K562 (cell line): ENCODE measurements at places on chromosomes 1 and 21. TPM values are rescaled to one million over a fixed set of nuclear protein-coding genes. Genes with fewer than 3 reads are reported as not detected.

Gene AMY1B
- polyA plus RNA-seq, result not detected in 2 replicates

Gene DNASE2B
- not detected in 2 replicates for polyA plus RNA-seq

Gene LCE1C
- polyA plus RNA-seq, result not detected in 2 replicates

Gene OR6K3
- 0.20 TPM in 1 of 2 replicates, not detected in the other for polyA plus RNA-seq

Gene HSF2BP
- 0.53 and 0.57 TPM in 2 replicates for polyA plus RNA-seq

- no peak for DNase-seq
- H3K27ac ChIP-seq, result peak overlapping the region; percentile 51; the same call in 2 of the 3 replicates
- H3K27me3 ChIP-seq, result no peaks in the 10 kb centered on the region
- H3K4me3 ChIP-seq, result no peak overlapping the region
- H3K4me1 ChIP-seq, result peaks cover 5% of the 10 kb centered on the region; the same call in 1 of the 2 replicates
Measured at GRCh38 chr1:224080115-224080774, 33.7 kb upstream of the FBXO28 start.

GRCh38 chr1:2541619-2542245 lies 11.7 kb upstream of the HES5 start:
- H3K4me3 ChIP-seq, result no peak overlapping the region
- H3K27ac ChIP-seq, result peak overlapping the region; percentile 63
- peaks cover 86% of the 10 kb centered on the region for H3K4me1 ChIP-seq
- DNase-seq, result peak; percentile 82
- H3K36me3 ChIP-seq, result no peaks in the 10 kb centered on the region
- peaks cover 16% of the 10 kb centered on the region for H3K27me3 ChIP-seq

Gene CNTN2
- not detected in 2 replicates for polyA plus RNA-seq

DNA sequence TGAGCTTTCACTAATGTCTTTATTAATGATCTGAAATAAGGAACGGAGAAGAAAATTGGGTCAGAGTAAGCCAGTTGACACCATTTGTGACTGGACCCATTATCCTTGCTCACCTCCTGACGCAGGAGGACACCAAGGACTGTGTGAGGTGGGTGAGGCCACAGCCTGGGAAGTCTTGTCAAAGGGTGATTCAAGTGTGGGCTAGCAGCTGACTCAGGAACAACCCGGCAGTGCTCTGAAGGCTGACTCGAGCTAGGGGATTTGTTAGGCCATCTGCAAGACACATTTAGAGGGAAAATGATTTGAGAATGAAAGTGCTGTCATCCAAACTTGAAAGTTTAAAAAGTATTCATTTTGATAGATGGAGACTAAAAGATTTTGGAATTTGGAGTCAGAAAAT lies 21.2 kb downstream of the PRRX1 start:
- H3K27ac ChIP-seq, result no peak overlapping the region
- no peaks in the 10 kb centered on the region for H3K27me3 ChIP-seq
- no peaks in the 10 kb centered on the region for H3K36me3 ChIP-seq
- H3K4me1 ChIP-seq, result no peaks in the 10 kb centered on the region
- no peak for DNase-seq

DNA sequence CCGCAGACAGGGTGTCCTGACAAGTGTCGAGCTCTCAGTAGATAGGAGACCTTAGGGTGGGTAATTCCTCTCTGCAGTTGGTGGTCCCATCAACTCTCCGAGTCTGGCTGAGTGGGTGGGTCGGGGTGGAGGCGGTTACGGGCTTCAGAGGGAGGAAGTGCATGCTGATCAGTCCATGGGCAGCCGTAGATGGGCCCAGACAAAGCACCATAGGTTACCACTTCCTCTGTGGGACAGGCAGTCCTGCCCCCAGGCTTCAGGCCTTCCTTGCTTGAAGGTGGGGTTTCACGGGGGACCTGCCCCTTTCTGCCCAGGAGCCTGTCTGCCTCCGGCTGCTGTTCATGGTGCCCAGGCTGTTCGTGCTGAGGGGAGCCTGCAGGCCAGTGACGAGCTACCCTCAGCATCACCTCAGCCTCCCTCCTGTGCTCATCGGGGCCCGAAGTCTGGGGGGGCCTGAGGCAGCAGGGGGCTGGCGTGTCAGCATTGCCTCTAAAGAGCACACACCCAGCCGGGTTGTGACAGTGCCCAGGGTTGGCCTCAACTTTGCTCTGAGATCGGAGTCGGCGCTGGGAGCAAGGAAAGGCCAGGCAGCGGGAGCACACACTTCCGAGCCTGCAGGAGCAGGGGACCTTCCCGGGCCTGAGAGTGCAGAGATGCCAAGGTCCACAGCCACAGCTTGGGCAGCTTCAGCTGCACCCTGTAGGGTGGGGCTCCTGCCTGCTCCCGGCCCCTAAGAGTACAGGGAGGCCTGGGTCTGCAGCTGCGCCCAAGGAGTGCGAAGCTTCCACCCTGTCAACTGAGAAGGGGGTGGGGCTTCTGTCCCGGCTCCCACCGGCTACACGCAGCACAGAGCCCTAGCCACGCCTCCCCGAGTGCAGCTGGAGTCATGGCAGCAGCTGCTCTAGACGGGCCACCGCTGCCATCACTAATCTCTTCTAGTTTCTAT lies 225.4 kb upstream of the NRIP1 start:
- H3K27ac ChIP-seq, result no peak overlapping the region
- peaks cover 11% of the 10 kb centered on the region for H3K4me1 ChIP-seq
- peaks cover 5% of the 10 kb centered on the region; the same call in 1 of the 2 replicates for H3K27me3 ChIP-seq
- DNase-seq, result peak; percentile 52

- H3K36me3 ChIP-seq, result no peaks in the 10 kb centered on the region
- no peak overlapping the region for H3K4me3 ChIP-seq
- no peak for DNase-seq
- H3K4me1 ChIP-seq, result no peaks in the 10 kb centered on the region
- no peak overlapping the region for H3K27ac ChIP-seq
- no peaks in the 10 kb centered on the region for H3K27me3 ChIP-seq
Measured at GRCh38 chr21:27112186-27112585, 145.3 kb upstream of the ADAMTS5 start.

DNA sequence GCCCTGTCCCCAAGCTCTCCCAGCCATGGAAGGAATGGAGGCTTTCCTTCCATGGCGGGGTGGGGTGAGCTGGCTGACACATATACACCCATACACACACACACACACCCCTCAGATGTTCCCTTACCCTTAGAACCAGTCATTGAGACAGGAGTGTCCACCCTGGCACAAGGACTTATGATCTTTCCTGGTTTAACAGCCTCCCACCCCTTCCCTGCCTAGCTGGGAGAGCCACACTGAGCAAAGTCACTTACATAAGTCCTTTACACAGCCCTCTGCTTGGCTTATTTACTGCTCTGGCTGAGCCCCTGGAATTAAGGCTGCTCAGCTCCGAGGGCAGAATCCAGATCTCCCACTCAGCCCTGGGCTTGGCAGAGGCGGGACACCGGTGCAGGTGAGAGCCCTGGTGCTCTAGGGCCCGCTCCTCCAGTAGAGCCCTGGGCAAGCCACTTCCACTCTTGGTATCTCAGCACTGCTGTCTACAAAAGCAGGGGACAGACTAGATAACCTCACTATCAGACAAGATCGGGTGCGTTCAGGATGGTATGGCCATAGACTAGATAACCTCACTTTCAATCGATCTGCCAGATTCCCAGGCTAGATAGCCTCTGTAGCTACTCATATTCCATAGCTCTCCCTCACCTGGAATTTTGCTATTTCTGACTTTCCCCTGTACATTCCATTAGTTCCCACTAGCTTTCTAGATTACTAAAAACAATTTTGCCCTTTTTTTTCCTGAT lies 16.7 kb downstream of the SLC6A9 start:
- H3K27me3 ChIP-seq, result no peaks in the 10 kb centered on the region
- no peak for DNase-seq
- H3K36me3 ChIP-seq, result no peaks in the 10 kb centered on the region
- no peak overlapping the region for H3K27ac ChIP-seq

Gene ADGRL2
- polyA plus RNA-seq, result not detected in 2 replicates

Gene ACTL8
- 2.5 and 3.0 TPM in 2 replicates for polyA plus RNA-seq

DNA sequence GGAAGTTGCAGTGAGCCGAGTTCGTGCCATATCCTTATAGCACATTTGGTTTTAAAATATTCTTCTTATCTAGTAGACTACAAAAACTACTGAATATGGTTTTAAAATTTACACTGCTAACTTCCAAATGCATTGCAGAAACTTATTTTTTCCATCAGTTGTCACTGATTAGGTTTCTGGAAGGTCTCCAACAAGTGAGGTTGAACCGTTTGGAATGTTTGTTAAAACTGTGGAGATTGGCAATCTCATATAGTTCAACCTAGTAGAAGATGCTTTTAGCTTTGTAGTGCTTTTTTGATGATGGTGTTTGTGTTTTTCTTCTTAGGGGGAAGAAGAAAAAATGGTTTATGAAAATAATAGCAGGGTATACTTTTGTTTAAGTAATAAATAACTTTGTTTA lies 12.9 kb downstream of the CENPF start:
- H3K36me3 ChIP-seq, result peaks cover 75% of the 10 kb centered on the region
- no peak overlapping the region for H3K27ac ChIP-seq

DNA sequence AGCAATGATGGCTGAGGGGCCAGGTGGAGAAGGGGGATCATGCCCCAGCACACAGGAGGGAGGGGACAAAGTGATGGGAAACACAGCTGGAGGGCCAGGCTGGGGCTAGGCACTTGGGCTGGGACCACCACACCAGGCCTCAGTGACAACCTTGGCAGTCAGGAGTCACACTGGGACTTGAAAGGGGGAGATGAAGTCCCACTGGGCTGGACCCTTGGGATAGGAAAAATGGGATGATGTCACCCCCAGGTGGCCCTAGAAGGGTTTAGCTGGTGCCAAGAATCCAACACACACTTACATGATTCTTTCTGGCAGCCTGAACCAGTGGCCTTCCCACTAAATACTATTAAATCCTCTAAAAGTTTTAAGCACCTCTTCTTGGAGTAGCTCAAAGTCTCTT lies 17.1 kb downstream of the ZBTB17 start:
- no peak for DNase-seq
- H3K36me3 ChIP-seq, result peaks cover 26% of the 10 kb centered on the region; the same call in 2 of the 3 replicates
- H3K4me3 ChIP-seq, result no peak overlapping the region
- peak overlapping the region; percentile 16; the same call in 1 of the 3 replicates for H3K27ac ChIP-seq

- H3K27me3 ChIP-seq, result peaks cover 28% of the 10 kb centered on the region
- H3K36me3 ChIP-seq, result no peaks in the 10 kb centered on the region; the same call in 2 of the 3 replicates
- H3K4me3 ChIP-seq, result no peak within 1 kb of the TSS
- H3K27ac ChIP-seq, result no peak within 1 kb of the TSS
- peak; percentile 3 for DNase-seq
Measured at GRCh38 chr1:183417772-183418491, at the start of gene NMNAT2. Gene NMNAT2 (minus strand): TSS chr1:183418380. CDS start chr1:183418267, 113 bp downstream.

DNA sequence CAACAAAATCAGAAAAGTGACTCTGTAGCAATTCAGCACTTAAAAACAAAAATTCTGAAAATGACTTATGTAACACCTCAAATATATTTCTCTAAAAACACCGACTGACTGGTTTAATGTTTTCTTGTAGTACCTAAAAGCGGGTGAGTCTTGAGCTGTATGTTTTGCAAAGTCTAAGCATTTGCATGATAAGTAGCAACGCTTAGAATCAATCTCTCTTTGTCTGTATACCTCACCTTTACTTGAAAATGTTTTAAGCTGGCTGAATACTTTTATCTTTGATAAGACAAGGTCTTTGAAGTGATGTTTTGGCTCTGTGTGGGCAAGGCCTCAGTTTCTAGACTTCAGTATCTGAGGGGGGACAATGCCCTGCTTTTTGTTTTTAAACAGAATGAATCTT lies 8.2 kb downstream of the ITPKB start:
- no peak overlapping the region for H3K27ac ChIP-seq
- H3K4me3 ChIP-seq, result no peak overlapping the region
- H3K27me3 ChIP-seq, result peaks cover 59% of the 10 kb centered on the region
- H3K4me1 ChIP-seq, result no peaks in the 10 kb centered on the region; the same call in 1 of the 2 replicates
- no peaks in the 10 kb centered on the region for H3K36me3 ChIP-seq

DNA sequence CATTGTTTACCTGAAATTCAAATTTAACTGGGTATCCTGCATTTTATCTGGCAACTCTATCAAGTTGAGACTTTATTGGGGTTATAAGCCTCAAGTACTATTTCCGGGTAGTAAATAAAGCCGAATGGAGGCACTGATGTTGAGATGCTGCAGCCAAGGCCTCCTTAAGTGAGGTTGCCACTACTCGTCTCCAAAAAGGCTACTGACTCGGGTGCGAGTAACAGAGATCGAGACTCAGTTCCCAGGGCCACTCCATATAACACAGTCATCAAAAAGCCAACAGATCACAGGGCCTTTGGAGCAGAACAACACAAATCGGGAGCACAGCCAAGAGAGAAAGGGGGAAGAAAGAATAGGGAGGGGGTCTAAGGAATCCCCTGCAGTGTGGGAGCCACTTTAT lies 524 bp downstream of the COPA start:
- H3K27me3 ChIP-seq, result no peaks in the 10 kb centered on the region
- H3K27ac ChIP-seq, result peak overlapping the region; percentile 96
- peak overlapping the region; percentile 74 for H3K4me3 ChIP-seq

DNA sequence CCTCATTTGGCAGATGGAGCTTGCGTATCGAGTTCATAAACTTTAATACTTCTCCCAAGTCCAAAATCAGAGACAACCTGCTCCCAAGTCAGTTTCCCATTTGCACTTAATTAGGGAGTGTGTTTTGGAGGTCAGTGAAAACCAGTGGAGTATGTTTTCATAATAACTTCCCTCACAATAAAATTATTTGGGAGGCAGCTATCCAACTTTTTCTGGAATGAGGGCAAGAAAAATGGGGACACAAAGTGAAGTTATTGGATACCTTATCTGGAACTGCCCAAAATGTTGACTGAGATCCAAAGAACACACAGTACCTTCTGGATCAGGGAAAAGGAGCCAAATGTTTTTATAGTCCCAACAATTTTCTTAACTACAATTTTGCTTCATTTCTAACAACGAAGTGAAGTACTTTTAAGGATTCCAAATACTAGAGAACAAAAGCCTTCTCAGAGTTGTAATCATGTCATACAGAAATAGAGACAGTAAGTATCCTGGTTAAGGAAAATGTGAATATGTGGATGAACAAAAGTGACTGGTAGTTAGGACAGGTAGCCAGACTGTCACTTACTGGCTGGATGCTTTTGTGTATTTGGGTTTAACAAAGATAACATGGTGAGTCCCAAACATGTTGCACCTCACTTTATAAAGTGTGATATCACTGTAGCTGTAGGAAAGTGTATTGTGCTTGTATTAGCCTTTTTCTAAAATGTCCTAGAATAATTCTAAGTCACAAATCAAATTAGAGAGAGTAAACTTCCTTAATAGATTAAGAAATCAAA lies 325.0 kb downstream of the HLX start:
- no peak overlapping the region for H3K27ac ChIP-seq
- DNase-seq, result no peak
- no peaks in the 10 kb centered on the region for H3K4me1 ChIP-seq
- H3K36me3 ChIP-seq, result no peaks in the 10 kb centered on the region
- no peaks in the 10 kb centered on the region for H3K27me3 ChIP-seq

Gene MIXL1
- polyA plus RNA-seq, result not detected in 2 replicates

DNA sequence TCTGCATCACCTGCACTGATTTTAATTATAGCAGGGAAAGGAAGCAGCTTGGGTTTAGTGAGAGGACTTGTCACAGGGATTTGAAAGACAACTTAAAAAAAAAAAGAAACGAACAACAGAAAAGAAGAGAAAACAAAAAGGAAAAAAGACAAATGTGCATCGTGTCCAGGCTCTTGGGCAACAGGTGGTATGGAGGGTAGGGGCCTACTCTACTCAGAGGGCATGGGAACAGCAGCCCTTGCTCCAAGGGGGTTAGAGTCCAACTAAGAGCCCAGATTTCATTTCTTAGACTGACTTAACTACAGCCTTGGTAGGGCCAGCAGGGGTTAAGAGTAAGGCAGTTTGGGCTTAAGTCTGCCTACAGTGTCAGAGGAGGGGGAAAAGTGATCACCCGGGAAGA lies 15.3 kb upstream of the EXOSC10 start:
- H3K4me3 ChIP-seq, result no peak overlapping the region
- peaks cover 79% of the 10 kb centered on the region for H3K36me3 ChIP-seq
- no peak overlapping the region for H3K27ac ChIP-seq
- DNase-seq, result no peak
- H3K27me3 ChIP-seq, result no peaks in the 10 kb centered on the region

- no peak for DNase-seq
- peaks cover 6% of the 10 kb centered on the region for H3K4me1 ChIP-seq
- peaks cover 7% of the 10 kb centered on the region; the same call in 2 of the 3 replicates for H3K36me3 ChIP-seq
- no peak overlapping the region for H3K27ac ChIP-seq
- H3K27me3 ChIP-seq, result no peaks in the 10 kb centered on the region
Measured at GRCh38 chr1:91798241-91798648, 87.7 kb downstream of the TGFBR3 start.
